ENCODE measurements at places on chromosomes 5 and 9.

- no peak for DNase-seq
These were observed 14.3 kb downstream of the CDC42SE2 start for GRCh38 chr5:131277875-131278740.

DNA sequence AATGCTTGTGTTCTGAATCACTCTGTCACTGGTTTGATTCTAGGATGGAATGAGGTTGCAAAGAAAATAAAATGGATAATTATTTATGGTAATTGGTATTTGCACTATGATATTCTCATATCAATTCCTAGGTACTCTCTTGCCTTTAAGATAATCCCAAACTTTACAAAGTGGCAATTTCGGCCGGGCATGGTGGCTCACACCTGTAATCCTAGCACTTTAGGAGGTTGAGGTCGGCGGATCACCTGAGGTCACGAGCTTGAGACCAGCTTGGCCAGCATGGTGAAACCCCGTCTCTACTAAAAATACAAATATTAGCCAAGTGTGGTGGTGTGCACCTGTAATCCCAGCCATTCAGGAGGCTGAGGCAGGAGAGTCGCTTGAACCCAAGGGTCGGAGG lies 1118.7 kb upstream of the C9orf72 start:
- DNase-seq: no peak

- DNase-seq: no peak
These were observed 141.9 kb upstream of the EFNA5 start for GRCh38 chr5:107812570-107813141.

GRCh38 chr9:121607434-121608167 lies 43.8 kb upstream of the DAB2IP start:
- DNase-seq: no peak

GRCh38 chr5:35248843-35249780 lies 18.8 kb upstream of the PRLR start:
- no peak for DNase-seq

DNA sequence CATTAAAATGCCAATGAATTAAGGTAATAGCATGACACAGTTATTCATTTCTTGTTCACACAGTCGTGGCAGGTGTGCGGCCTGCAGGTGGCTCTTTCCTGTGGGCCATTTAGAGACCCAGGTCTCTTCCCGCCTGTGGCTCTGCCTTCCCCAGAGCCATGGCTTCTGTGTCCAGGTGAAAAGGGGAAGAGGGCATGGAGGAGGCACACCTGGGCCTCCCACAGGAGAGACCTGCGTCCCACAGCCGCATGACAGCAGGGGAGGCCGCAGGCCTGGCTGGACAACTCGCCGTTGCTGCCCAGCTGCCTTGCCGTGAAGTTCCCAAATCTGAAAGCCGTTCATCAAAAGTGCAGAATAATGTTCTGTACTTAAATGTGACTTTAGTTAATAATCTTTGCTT lies 14.4 kb upstream of the PLEKHG4B start:
- DNase-seq: no peak

GRCh38 chr9:96203867-96204501 lies 98.0 kb downstream of the HSD17B3 start:
- no peak for DNase-seq

GRCh38 chr5:78501411-78502352 lies 141.3 kb downstream of the SCAMP1 start:
- no peak for DNase-seq

- DNase-seq: no peak
These were observed 376.9 kb upstream of the IRX4 start for GRCh38 chr5:2259494-2260107.

DNA sequence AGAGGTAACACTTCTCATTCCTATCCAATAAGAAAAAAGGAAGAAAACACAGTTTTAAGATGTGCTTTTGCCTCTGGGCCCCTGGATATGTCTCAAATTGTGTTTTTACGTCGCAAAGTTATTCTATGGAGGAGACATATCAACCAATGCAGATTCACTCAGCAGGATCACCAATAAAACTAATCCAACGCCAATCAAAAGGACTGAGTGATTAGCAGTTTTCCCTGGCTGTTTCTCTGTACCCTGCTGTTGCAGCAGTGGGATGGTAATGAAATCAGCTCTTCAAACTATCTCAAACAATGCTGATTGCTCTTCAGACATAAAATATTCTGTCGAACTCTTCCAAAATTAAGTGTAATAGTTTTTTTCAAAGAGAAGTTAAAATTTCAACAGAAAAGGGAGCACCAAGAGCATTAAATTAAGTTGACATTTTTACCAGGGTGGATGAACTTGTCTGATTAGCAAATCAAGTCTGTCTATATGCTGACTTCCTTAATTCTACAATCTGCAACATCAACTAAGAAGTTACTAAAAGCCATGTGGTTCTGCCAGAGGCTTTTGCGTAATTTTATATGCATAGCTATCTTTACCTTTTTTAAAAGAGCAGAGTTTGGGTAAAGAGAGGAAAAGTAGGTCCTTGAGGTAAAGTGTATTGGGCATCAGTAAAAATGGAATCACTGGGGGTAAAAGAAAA lies 9.7 kb upstream of the HK3 start:
- no peak for DNase-seq

DNA sequence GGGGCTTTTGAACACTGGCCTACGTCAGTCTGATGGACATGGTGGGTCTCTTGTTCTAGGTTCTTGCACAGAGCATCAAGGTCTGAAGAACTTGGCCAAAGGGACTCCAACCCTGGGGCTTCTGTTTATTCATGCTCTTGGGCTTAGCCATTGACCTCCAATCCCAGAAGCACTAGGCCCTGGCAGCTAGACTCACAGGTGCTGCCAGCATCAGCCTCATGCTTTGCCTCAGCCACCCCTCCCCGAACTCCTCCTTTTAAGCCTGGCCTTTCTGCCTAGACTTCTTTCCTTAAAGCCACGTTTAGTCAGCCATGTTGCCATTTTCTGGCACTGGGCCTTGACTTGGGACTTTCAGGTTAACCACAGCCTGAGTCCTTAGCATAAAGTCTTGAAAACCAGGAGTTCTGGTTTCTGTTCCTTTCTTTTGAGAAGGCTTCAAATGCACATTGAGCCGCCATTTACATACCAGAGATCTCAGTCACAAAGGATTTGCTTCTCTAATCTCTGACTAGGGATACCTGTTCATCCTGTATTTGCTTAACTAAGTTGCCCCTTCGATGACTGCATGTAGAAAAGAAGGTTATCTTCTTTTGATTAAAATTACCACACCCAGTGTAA lies 54.7 kb downstream of the ANGPTL2 start:
- DNase-seq: no peak

GRCh38 chr5:35294976-35295375 lies 64.7 kb upstream of the PRLR start:
- DNase-seq: no peak

GRCh38 chr5:124546643-124547042 lies 199.8 kb downstream of the ZNF608 start:
- DNase-seq: no peak
